Stimulated activated memory B cell treated with anti-CD40 and anti-IgM and Interleukin-4, amounts not matched to agents 10 μg/mL and 1 μg/mL and 100 μg/mL, for 72 hours (primary cell): ENCODE measurements at places on chromosomes 6 and 20.
A peak's percentile ranks its signal among the peaks of the same experiment; 100 is the strongest.

DNA sequence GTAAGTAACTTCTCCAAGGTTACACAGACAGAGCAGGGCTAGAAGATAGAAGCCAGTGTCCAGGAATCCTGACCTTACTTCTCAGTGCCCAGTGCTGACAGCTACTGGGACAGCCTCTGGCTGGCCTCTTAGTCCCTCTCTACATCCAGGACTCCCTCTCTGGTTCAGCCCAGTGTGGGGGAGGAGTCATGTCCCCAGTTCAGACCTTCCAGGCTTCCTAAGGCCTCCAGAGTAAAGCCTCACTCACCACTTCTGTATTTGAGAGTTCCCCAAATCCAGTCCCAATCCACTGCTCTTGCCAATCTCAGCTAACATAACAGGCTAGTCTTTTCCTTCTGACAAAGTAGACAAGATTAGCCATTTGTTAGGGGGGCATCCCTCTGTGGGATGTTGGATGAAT is 36.9 kb upstream of the EPB41L1 start:
- no peak for ATAC-seq

- no peak for ATAC-seq
Observed at GRCh38 chr6:13666194-13667105, 45.2 kb downstream of the RANBP9 start.

DNA sequence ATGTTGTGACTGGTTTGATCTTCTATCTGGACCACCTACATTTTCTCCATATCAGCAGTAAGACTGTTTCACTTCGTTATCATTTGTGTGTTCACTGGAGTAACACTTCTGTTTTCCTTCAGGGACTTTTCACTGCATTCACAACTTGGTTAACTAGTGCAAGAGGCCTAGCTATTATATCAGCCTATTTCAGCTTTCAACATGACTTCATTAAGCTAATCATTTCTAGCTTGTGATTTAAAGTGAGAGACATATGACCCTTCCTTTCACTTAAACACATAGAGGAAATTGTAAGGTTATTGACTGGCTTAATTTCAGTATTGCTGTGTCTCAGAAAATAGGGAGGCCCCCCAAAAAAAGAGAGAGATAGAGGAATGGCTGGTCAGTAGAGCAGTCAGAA is 622.8 kb upstream of the NRSN1 start:
- no peak for ATAC-seq

DNA sequence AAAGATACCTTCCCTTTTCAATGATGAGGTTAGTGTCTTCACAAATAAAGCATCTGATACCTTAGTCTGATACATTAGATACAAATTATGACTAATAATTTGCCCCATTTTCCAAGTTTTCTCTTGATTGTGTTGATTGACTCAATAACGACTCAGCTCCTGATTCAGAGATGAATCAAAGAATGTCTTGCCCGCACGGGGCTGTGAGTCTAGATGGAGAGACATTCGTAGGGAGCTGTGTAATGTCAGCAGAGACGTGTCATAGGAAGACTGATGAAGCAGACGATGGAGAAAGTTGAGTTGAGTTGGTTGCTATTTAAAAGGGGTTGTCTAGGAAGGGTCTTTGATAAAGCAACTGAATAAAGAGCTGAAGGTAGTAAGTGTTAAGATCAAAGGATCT is 78.2 kb downstream of the TSHZ2 start:
- ATAC-seq: no peak

- ATAC-seq: no peak
Observed at GRCh38 chr20:56748476-56749377, 119.6 kb downstream of the TFAP2C start.

DNA sequence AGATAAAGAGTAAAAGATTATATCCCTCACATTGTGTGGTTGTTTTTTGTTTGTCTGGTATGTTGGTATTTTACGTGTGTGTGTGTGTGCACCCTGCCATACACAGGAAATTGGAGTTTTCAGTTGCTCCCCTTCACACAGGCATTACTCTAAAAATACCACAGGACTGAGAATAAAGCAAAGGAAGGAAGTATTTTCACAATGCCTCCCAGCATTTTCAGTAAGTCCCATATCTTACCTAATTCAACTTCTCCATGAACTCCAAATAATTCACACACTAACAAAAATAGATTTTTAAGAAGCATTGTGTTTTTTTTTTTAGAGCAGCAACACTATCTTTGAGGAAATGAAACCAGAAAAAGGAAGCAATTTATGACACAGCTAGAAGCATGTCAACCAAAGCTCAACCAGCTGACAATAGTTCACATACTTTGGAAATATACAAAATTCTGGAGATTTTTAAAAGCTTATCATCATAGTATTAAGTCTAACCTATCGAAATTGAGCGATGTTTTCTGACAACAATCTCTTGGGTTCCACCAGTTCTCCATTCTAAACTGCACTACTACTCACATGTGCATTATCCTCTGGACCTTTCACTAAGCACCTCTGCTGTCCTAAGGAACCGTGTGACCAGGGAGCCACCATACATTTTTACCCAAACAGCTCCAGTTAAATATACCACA is 2.1 kb downstream of the UBE2J1 start:
- ATAC-seq: peak; percentile 63

DNA sequence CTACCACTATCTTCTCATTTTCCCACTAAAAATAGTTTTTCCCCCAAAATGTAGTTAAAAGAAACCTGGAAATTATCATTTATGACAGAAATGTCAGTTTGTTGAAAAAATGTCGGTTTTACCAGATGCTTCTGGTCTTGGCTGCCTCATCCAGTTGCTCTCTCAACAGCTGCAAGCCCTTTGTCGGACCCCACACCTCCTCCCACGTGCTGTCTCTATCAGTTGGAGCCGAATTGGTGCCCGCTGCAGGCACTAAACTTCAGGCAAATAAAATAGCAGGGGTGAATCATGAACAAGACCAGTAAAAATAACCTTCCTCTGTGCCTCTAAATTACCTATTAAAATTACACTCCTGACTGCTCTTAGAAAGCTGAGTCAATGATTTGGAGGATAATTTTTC is 129.5 kb upstream of the CEP162 start:
- no peak for ATAC-seq

DNA sequence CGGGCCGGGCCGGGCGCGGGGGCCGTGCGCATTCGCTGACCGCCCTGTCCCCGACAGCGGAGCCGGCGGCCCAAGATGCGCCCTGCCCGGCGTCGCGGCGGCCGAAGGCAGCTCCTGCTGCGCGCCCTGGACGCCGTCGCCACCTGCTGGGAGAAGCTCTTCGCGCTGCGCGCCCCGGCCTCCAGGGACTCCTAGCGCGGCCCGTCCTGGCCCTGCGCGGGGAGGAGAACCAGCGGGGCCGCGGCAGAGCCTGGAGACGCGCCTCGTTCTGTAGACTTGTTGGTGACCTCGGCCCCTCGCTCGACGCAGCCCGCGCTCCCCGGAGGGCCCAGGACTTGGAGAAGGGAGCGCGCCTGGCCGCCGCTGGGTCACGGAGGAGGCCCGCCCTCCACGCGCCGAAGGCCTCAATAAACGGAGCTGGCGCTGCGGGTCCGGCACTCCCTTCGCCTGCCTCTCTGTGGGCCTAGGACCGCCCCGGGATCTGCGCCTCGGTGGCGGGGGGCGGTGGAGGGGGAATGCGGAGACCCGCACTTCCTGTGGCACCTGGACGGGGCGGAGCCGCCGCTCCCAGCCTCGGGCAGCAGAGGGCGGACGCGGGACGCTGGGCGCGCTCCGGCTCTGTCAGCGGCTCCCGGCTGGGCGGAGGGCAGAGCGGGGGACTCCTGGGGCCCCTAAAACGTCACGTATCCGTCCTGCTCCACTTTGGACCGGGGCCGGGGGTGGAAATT is 2.7 kb downstream of the C20orf204 start:
- peak; percentile 85 for ATAC-seq

DNA sequence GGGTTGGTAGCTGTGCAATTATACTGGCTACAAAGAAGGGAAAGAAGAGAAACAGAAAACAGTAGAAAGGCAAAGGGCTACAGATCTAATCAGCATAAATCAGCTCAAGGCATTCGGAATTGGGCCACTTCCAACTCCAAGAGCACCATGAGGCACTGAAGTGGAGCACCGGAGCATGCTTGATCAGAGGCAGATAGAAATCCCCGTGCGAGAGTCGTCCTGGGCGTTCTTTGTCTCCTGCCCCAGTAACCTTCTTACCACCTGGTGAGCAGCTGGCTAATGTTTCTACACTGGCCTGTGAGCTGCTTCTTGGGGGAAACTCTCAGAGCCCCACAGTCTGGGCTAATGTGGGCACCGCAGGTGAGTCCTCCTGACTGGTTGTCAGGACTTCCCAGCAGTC is 16.7 kb downstream of the NEDD9 start:
- ATAC-seq: no peak

DNA sequence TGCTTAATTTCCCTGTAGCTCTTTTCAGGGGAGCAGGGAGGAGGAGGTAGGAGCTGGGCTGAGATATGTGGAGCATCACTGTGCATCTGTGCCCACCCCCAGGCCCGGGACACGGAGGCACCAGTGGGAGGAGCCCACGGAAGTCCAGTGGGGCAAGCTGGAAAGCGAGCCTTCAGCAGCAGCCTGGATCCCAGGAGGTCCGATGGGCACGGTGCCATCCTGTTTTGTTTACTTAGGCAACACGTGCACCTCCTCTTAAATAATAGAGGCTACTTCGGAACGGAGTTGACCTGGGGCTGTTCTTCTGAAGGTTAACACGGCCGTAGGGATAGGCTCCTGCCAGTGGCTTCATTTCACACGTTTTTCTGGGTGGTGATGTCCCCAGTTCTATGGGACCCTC is 51.6 kb downstream of the CDH4 start:
- no peak for ATAC-seq

- peak; percentile 100 for ATAC-seq
Observed at GRCh38 chr20:35490736-35491181, 35.4 kb downstream of the CEP250 start.

GRCh38 chr6:22073516-22074198 is 223.2 kb downstream of the PRL start:
- ATAC-seq: no peak

DNA sequence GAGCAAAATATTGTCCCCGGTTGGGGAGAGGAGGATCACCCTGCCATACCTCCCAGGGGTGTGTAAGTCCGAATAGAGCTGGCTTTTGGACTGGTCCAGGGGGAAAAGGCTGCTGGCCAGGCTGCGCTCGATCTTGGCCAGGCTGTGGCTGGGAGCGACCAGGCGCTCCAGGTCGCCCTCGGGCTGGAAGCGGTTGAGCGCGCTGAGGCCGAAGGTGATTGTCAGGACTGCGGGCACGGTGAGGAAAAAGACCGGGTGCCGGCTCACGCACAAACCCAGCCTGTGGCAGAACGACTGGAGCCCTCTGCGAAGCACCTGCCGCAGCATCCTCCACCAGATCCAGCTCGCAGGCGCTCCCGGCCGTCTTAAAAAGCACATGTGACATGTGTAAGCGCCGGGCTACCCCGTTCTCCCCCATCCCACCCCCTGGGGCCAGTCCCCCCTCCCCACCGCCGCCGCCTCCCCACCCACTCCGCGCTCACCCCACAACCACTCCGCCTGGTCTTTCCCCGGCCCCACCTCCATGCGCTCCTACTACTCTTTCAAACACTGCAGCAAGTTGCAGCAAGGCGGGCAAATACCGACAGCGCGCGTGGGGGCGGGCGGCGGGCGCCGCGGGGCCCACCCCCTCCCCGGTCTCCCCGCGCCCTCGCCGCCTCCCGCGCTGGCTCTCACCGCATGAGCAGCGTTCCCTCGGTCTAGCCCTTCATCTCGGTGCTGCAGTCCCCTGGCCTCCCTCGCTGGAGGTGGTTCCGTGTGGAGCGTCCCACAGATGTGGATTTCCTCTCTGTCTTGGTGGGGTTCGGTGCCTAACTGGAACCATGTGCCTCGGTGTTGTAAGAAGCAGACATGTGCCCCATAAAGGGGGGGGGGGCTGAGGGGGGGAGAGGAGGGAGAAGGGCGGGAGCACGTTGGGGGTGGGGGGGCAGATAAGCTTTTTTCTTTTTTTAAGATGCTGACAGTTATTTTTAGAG is 42.4 kb downstream of the PTCHD4 start:
- ATAC-seq: peak; percentile 34

DNA sequence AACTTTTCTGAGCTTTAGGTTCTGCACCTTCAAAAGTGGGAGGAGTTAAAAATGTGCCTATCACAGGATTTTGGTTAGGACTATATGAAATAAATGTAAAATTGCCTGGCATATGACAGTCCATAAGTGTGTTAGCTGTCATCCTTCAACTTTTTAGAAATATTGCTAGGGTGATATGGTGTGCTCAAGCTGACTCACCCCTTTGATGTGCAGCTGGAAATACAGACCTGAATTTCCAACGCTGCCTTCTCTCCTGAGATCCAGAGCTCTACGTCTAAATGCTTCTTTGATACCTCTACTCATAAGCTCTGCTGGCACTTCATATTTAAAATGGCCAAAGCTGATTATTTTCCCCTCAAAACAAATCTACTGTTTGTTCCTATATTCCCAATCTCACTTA is 2.7 kb downstream of the SLC35B3 start:
- no peak for ATAC-seq

- ATAC-seq: no peak
Observed at GRCh38 chr6:128346569-128346968, 173.8 kb downstream of the PTPRK start.

- no peak for ATAC-seq
Observed at GRCh38 chr6:109036574-109037294, 57.9 kb downstream of the SESN1 start.

DNA sequence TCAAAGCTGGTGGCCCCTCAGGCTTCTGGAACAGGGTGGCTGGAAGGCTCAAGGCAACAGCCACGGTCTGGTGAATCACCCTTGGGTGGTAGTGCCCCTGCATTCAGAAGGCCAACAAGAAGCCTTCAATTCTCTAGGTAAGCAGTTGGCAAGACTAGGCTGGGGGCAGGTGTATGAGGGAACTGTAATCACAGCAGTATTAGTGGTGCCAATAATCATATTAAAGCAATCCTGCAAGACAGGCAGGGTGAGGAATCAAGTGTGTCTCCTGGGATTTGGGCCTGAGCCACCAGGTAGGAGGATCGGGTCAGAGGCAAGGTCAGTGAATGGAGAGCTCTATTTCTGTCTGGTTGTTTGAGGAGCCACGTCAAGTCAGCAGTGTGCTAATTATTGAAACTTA is 24.9 kb upstream of the SCUBE3 start:
- no peak for ATAC-seq

DNA sequence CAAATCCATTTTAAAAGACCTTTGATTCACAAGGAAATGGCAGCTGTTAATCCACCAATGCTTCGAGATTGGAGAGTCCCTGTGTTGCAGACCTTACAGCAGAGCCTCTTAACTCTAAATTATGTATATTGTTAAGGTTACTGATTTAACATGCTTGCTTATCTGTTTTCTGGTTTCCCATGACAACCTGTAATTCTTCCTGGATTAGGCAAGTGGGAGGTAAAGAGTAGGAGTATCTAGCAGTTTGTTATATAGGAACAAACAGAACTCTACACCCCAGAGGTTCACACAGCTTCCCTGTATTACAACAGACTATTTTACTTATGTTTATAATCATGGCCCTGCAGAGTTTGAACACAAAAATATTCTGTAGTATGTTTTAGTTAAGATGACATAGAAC is 39.5 kb downstream of the NKX2-4 start:
- ATAC-seq: no peak
